ENCODE measurements at places on chromosomes 6 and 20.

- no peak for DNase-seq
Observed at GRCh38 chr6:166877906-166878305, 78.4 kb downstream of the RNASET2 start.

GRCh38 chr6:21873562-21873961, 280.0 kb downstream of the SOX4 start:
- no peak for DNase-seq

- DNase-seq = no peak
Observed at GRCh38 chr20:62596486-62596885, 45.8 kb upstream of the SLCO4A1 start.

DNA sequence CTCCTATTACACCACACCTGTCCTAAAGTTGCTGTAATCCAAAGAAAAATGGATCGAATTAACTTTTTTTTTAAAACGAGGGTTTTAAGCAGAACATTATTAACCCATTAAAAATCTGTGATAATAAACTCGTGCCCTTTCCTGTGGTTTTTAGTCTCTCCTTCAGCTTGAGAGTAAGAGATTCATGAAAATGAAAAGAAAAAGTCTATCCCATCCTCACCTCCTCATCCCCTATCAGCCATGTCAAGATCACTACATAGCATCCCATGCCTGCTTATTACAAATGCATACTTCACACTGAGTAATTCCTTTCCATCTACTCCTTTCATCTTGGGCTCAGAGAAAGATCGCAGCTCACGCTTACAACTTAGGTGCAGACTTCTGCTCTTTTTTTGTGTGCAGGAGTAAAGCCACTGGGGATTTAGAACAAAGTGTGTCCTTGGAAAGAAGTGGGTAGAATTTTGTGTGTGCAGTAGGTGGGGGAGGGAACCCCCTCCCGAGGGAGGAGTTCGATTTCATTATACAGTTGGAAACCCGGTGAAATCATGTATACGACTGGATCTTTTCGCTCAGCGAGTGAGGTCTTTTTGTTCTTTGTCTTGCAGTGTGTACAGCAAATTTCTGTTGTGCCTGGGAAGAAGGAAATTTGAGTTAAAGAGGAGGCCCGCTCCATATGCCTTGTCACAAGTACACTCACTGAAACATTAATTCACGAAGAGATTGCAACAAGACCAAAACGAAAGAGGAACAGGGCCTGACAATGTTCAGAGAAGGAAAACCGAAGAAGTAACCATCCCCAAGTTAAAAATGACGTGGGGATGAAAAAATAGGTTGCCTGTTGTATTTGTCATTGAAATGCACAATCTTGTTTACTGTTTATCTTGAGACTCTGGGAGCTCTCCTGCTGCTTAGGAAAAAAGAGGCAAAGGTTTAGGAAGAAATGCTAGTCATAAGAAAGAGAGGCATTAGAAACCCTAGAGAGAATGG, 146.5 kb upstream of the ZNF217 start:
- DNase-seq = no peak

DNA sequence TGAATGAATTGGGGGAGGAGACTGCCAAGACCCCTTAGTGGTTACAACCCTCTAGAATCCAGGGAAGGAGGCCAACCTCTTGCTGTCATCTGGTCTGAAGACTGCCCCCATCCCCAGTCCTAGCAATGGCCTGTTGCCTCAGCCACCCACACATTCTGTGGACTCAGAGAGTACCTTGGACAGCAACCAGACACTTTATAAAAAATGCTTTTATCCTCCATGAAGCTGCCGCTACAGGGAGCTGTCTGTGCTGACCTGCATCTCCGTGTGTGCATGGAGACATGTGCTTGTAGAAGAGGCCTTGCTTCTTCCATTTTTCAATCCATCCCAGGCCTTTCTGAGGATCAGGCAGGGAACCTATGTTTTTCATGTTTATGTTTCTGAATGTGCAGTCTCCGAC, 15.2 kb downstream of the CDH22 start:
- DNase-seq = no peak

- no peak for DNase-seq
Observed at GRCh38 chr6:17472653-17473183, 79.3 kb downstream of the CAP2 start.

- DNase-seq = peak; percentile 3
Observed at GRCh38 chr20:14142171-14142570, 146.9 kb downstream of the MACROD2 start.

DNA sequence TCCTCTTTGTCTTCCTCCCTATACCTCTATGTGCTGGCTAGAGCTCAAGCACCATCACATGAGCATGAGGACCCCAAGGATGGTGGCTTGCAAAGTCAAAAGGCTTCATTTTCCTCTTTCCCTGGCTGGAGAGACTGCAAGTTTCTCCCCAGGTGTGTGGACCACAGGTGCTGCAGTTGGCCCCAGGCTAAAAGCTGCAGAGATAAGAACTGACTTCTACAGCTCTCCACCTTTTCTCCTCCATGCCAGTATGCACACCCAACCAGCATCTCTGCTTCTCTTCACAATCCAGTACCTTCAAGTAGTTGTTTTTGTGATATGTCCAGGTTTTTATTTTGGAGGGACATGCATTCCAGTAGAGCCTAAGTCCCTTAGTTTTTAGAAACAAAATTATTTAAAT, 29.1 kb downstream of the PRKN start:
- no peak for DNase-seq

- DNase-seq = no peak
Observed at GRCh38 chr6:9138936-9139335, 703.6 kb upstream of the SLC35B3 start.

- no peak for DNase-seq
Observed at GRCh38 chr6:138752017-138752416, 21.6 kb upstream of the CCDC28A start.

DNA sequence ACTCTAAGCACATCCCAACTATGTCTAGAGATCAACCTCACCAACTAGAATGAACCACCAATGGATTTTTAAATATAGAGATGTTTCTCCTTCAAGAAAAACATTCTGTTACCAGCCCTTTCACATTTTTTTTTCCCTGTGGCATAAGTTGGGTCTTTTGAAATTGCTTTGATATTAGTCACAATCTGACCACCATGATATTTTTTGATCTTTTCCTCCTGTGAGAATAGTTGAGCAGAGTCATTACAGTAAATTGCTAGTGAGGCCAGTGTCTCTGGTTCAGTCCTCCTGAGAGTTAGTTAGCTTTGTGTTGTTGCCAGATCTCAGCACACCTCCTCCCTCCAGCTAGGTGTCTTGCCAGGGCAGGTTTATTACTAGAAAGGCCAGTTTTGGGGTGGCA, 79.7 kb upstream of the MYLIP start:
- DNase-seq = no peak

GRCh38 chr20:62540504-62540903, 64.7 kb upstream of the GATA5 start:
- no peak for DNase-seq

GRCh38 chr6:3001773-3002293, 2.1 kb downstream of the NQO2 start:
- no peak for DNase-seq

GRCh38 chr20:16566080-16566479, 7.2 kb downstream of the KIF16B start:
- no peak for DNase-seq

DNA sequence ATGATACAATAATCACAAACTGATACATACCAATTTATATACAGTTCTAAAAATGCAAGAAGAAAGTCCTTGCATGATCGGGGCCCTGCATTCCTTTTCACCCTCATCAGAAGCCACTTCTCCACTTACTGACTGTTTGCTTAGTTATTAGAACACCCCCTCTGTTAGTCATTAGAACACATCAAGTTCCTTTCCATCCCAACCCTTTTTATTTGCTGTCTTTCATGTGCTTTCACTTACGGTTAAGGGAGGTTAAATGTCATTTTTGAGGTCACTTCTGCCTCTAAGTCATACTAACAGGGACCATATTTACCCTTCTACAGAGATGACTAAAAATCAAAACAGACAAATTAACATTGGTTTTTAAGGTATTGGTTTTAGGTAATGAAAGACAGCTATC, 149.1 kb downstream of the LMBRD1 start:
- no peak for DNase-seq

GRCh38 chr20:8858181-8858787, 210.6 kb upstream of the PLCB4 start:
- no peak for DNase-seq

DNA sequence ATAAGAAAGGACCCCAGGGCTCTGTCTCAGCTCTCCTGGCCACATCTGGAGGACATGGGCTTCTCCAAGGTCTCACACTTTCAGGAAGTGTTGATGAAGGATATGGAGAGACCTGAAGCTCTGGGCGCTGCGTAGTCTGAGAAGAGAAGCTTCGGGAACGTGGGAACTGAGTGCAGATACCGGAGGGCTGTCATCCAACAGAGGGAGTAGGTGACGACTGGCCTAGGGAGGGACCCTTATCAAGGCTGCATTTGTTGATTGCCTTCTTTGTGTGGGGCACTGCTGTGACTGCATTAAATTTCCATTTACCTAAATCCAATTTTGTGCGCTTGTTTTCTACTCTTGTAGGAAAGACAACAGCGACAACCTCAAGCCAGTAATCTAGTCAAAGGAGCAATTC, 63.4 kb downstream of the PLG start:
- no peak for DNase-seq

GRCh38 chr6:74853991-74854390, 351.9 kb downstream of the COL12A1 start:
- no peak for DNase-seq

- no peak for DNase-seq
Observed at GRCh38 chr20:12311094-12311865, 393.6 kb downstream of the BTBD3 start.

DNA sequence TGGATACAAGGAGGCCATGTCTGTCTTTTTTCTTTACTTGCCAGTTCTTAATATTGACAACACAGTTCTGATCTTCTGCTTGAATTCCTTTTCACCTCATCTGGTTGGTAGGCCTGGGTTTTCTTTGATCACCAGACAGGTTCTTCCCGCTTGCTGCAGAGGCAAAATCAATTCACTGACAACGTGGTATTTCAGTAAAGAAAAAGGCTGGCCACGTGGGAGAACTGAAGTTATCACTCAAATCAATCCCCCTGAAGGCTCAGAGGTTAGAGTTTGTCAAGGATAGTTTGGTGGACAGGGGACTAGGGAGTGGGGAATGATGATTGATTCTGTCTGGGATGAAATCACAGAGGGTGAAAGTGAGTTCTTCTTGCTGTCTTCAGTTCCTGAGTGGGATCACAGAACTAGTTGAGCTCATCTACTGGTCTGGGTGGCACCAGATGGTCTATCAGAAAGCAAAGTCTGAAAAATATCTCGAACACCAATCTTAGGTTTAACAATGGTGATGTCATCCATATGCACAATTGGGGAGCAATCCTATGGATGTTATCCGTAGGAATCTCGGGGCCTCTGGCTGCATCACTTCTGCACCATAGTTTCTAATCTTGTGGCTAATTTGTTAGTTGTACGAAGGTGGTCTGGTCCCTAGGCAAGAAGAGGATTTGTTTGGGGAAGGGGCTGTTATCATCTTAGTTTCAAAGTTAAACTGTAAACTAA, 37.3 kb upstream of the OLIG3 start:
- no peak for DNase-seq

DNA sequence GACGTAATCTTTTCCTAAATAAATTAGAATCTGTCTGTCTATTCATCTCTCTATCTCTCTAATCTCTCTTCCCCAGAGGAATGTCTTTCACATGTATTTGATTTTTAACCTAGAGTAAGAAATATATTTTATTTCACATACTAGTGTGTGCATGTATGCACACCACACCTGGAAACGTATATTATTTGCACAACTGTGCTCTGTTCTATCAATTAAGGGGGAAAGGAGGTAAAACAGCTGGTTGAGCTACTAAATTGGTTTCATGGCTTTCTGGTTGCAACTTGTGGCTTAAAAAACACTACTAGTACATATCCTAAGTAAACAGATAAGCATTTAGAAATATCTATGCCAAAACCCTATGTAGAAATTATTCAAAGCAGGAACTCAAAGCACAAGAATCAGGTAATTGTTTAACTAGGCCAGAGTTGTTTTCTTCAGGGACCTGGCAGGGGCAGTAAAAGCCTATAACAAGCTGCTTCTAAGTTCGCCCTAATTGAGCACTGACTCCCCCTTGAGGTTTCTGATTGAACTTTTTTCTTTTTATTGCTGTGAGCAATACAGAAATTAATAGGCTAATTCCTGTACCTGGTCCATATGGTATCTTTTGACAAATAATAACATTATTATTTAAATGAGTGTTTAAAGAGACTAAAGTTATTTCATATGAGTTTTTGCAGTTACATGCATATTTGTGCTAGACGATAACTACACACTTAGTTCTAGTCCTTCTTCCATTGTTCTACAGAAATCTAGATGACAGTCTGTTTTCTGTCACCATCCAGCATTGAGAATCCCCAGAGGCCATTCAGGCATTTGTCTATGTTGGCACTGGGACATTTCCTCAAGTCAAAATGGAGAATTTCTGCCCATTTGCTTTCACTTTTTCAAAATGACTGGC, 88.6 kb downstream of the MCHR2 start:
- DNase-seq = no peak

DNA sequence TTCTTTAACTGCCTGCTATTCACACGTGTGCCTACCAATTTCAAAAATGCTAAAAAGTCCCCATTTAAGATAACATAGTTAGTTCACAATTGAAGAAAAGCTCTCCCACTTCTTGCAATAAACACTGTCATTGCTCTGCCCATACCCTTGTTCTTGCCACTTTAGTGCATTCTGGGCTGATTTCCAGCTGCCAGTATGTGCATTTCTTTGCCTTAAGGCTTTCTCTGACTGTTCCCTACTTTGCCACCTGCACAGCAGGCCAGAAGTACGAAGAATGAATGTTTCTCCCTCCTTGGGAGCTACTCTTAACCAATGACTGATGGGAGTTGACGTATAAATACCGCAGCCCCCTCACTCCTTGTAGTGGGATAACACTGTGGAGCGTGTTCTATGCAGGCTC, 16.0 kb upstream of the ATRN start:
- no peak for DNase-seq

- DNase-seq = no peak
Observed at GRCh38 chr6:26520237-26520849, 17.8 kb upstream of the HMGN4 start.

DNA sequence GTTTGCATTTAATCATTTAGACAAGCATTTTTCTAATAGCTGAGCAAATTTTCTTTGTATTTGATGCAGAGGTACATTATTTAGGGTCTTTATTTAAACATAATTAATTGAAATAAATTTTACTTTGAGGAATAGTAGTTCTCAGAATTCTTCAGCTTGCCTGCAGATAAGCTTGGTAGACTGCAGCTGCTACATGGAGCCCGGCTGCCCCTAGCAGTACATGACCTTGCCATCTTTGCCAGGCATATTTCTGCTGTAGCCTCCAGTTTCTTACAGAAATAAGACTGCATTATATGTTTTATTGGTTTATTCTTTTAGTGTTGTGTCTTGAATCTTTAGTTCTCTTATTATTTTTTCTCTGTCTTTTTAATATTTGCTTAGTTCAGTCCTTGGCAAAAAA, 396.8 kb downstream of the QKI start:
- no peak for DNase-seq

- no peak for DNase-seq
Observed at GRCh38 chr6:156827382-156827781, 50.2 kb downstream of the ARID1B start.

GRCh38 chr6:81309811-81310210, 442.7 kb downstream of the TENT5A start:
- no peak for DNase-seq

GRCh38 chr6:139184459-139184858, 49.6 kb downstream of the HECA start:
- no peak for DNase-seq

- DNase-seq = no peak
Observed at GRCh38 chr6:105791583-105792318, 294.4 kb upstream of the PRDM1 start.

GRCh38 chr6:89925826-89926225, 31.6 kb downstream of the GJA10 start:
- no peak for DNase-seq

GRCh38 chr20:62769346-62770071, 26.8 kb upstream of the MRGBP start:
- no peak for DNase-seq
